Glutamatergic neuron (in vitro differentiated cells): ENCODE measurements at places on chromosomes 7 and 10.

GRCh38 chr10:98267894-98268693, at the start of gene LOXL4:
Gene LOXL4 (minus strand): TSS chr10:98268194. CDS start chr10:98263019, 5,175 bp downstream.
- peaks cover 44% of the 10 kb centered on the region for H3K4me1 ChIP-seq
- H3K27ac ChIP-seq = peak within 1 kb of the TSS; percentile 96
- DNase-seq = peak; percentile 75
- no peaks in the 10 kb centered on the region for H3K36me3 ChIP-seq
- peaks cover 21% of the 10 kb centered on the region for H3K27me3 ChIP-seq

DNA sequence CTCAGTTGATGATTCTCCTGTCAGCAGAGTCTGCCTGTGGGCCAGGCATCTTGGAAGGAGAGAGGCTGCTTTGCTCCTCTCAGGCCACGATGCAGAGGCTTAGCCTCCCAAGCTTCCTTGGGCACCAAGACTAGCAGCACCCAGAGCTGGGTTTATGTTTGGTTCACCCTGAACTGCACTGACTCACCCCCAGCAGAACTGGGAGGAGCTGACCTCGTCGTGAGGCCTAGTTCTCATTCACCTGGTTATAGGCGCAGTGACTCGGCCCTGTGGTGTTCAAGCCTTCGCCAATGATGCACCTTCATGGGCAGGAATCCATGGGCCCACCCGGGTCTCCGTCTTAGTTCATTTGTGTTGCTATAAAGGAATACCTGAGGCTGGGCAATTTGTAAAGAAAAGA, 122.0 kb upstream of the ZNF438 start:
- DNase-seq = no peak
- no peak overlapping the region for H3K4me3 ChIP-seq
- peaks cover 11% of the 10 kb centered on the region for H3K4me1 ChIP-seq
- peaks cover 4% of the 10 kb centered on the region for H3K27me3 ChIP-seq
- H3K27ac ChIP-seq = no peak overlapping the region

DNA sequence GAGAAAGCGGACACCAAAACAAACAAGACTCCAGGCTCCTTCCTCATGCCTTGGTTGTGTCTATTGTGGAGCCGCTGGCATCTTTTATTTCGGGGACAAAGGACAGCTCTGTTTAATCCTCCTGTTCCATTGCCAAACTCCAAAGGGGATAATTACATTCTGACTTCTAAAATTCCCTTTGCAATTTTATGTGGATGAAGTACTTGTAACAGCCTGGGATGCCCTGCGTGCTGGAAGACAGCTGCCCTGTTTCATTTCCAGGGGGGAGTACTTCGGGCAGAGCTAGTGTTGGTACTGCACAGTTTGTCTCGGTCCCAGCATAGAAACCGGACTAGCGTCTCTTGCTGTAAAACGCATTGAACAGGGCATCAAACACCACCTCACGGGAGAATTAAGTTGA, 90.9 kb downstream of the BAMBI start:
- no peak for DNase-seq
- H3K27ac ChIP-seq = no peak overlapping the region
- H3K27me3 ChIP-seq = peaks cover 6% of the 10 kb centered on the region
- H3K4me1 ChIP-seq = peaks cover 1% of the 10 kb centered on the region

- no peak overlapping the region for H3K4me3 ChIP-seq
- H3K27me3 ChIP-seq = no peaks in the 10 kb centered on the region
- no peaks in the 10 kb centered on the region for H3K4me1 ChIP-seq
- H3K27ac ChIP-seq = no peak overlapping the region
These were observed 284.5 kb upstream of the KLF6 start for GRCh38 chr10:4069491-4069890.

DNA sequence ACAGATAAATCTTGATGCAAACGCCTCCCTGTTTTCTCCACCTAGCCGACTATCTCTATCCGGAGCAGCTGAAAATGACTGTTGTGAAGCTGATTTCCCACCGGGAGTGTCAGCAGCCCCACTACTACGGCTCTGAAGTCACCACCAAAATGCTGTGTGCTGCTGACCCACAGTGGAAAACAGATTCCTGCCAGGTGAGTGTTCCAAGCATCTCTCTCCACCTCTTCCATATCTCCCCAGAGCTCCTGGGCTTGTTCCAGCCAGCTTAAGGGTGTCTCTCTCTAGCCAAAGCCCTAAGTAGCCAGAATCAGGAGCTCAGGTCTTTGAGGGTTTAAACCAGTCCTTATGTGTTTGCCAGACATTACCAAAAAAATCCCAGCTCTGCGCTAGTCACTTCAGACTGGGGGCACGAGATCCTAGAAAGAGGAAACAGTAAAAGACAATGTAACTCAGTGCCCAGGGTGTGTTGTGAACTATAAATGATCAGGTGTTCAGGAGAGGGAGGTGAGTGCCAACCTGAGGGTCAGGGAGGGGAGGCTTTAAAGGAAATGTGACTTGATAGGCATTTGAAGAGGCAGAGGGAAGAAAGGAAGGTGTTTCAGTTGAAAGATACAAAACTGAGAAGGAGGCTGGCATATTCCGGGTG, 4.4 kb downstream of the PLAU start:
- no peak overlapping the region for H3K4me3 ChIP-seq
- H3K27ac ChIP-seq = no peak overlapping the region
- H3K27me3 ChIP-seq = peaks cover 20% of the 10 kb centered on the region
- no peak for DNase-seq
- H3K36me3 ChIP-seq = no peaks in the 10 kb centered on the region

GRCh38 chr7:72493850-72494661, 81.9 kb upstream of the CALN1 start:
- H3K4me3 ChIP-seq = no peak overlapping the region
- H3K27ac ChIP-seq = no peak overlapping the region
- H3K4me1 ChIP-seq = no peaks in the 10 kb centered on the region

DNA sequence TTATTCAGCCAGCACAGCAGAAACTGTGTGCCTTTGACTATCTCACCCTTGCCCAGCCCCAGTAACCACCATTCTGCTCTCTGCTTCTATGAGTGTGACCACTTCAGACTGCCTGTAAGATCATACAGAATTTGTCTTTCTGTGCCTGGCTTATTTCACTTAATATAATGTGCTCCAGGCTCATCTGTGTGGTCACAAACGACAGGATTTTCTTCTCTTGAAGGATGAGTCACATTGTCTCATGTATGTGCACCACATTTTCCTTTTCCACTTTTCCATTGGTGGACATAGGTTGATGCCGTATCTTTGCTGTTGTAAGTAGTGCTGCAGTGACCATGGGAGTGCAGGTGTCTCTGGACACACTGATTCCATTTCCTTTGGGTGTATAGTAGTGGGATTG, 122.5 kb upstream of the LANCL2 start:
- H3K4me3 ChIP-seq = no peak overlapping the region
- H3K4me1 ChIP-seq = no peaks in the 10 kb centered on the region
- H3K27me3 ChIP-seq = no peaks in the 10 kb centered on the region
- H3K36me3 ChIP-seq = no peaks in the 10 kb centered on the region
- no peak overlapping the region for H3K27ac ChIP-seq

- H3K27ac ChIP-seq = no peak overlapping the region
- H3K27me3 ChIP-seq = peaks cover 4% of the 10 kb centered on the region
- DNase-seq = no peak
- peaks cover 17% of the 10 kb centered on the region for H3K4me1 ChIP-seq
These were observed 238.4 kb downstream of the KCNMA1 start for GRCh38 chr10:77398986-77399755.

DNA sequence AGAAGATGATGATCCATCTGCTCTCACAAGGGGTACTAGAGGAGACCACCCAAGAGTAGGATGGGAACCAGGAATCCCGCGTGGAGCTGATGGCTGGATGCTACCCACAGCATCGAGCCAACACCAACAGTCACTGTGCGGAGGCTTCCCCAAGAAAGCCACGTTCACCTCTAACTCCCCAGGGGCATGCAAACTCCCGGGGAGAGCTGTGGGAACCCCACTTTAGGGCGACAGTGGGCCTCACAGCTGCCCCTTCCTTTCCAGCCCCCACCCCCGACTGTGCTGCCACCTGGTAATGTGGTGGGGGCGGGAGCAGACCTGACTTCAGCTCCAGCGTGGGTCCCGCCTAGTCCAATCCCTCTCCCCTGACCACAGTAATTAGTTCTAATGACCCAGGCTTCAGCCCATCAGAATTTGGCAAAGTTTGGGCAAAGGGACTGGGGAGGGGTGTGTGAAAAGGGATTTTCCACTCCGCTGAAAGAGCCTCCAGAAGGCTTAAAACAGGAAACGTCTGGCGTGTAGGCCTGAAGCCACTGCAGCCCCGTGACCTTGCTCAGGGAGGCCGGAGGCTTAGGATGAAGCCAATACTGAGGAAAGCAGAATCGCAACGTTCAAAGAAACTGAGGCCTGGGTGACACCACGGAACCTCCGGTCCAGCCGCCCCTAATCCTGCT, 20.3 kb downstream of the ASB13 start:
- no peak for DNase-seq
- H3K36me3 ChIP-seq = no peaks in the 10 kb centered on the region
- H3K4me1 ChIP-seq = peaks cover 14% of the 10 kb centered on the region
- H3K27me3 ChIP-seq = peaks cover 10% of the 10 kb centered on the region

DNA sequence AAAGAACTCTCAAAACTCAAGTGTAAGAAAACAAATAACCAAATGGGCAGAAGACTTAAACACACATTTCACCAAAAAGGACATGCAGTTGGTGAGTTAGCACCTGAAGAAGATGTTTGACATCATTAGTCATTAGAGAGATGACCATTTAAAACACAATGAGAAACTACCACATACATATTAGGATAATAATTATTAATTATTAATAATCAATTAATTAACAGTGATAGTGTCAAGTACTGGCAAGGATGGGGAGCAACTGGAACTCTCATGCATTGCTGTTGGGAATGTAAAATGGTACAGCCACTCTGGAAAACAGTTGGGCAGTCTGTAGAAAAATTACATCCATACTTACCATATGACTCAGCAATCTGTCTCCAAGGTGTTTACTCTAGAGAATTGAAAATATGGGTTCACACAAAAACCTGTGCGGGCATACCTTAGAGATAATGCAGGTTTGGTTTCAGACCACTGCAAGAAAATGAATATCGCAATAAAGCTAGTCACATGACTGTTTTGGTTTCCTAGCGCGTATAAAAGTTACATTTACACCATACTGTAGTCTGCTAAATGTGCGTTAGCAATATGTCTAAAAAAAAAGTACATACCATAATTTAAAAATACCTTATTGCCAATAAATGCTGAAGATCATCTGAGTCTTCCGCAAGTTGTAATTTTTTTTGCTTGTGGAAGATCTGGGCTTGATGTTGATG, 30.3 kb downstream of the ARID5B start:
- no peak overlapping the region for H3K27ac ChIP-seq
- no peaks in the 10 kb centered on the region for H3K36me3 ChIP-seq
- H3K4me3 ChIP-seq = no peak overlapping the region
- DNase-seq = no peak
- H3K4me1 ChIP-seq = no peaks in the 10 kb centered on the region

DNA sequence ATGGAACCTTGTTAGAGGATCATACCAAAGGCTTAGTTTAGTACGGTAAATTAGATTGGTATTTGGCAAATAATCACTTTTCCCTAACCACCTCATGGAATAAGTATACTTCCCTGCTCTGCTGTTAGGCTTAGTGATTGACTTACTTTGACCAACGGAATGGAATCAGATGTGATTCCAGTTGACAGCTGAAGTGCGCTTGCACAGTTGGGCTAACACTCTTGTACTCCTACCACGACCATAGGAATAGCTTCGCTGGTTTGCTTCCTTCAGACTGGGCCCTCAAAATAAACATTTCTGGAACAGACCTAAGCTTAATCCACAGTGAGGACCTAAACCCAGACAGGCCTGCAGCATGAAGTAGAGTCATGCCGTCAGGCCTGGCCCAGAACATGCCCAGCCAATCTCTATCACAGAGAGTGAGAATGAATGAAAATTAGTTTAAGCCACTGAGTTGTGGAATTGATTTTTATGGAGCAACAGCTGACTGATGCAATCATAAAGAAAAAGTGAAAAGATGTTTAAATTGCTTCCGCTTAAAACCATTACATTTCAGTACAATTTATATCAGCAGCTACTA, 122.3 kb downstream of the DOCK4 start:
- no peak overlapping the region for H3K27ac ChIP-seq
- peaks cover 2% of the 10 kb centered on the region for H3K27me3 ChIP-seq
- H3K4me1 ChIP-seq = peaks cover 3% of the 10 kb centered on the region
- no peaks in the 10 kb centered on the region for H3K36me3 ChIP-seq

- H3K27ac ChIP-seq = peak overlapping the region; percentile 99
- H3K36me3 ChIP-seq = no peaks in the 10 kb centered on the region
- peak; percentile 64 for DNase-seq
- H3K4me1 ChIP-seq = no peaks in the 10 kb centered on the region
- peaks cover 15% of the 10 kb centered on the region for H3K27me3 ChIP-seq
- peak overlapping the region; percentile 92 for H3K4me3 ChIP-seq
These were observed 1.1 kb downstream of the AUTS2 start for GRCh38 chr7:69599286-69599954.

- peak; percentile 18 for DNase-seq
- peaks cover 5% of the 10 kb centered on the region for H3K4me1 ChIP-seq
- H3K27ac ChIP-seq = no peak overlapping the region
- no peak overlapping the region for H3K4me3 ChIP-seq
These were observed 767.7 kb downstream of the KCNMA1 start for GRCh38 chr10:76869931-76870330.

DNA sequence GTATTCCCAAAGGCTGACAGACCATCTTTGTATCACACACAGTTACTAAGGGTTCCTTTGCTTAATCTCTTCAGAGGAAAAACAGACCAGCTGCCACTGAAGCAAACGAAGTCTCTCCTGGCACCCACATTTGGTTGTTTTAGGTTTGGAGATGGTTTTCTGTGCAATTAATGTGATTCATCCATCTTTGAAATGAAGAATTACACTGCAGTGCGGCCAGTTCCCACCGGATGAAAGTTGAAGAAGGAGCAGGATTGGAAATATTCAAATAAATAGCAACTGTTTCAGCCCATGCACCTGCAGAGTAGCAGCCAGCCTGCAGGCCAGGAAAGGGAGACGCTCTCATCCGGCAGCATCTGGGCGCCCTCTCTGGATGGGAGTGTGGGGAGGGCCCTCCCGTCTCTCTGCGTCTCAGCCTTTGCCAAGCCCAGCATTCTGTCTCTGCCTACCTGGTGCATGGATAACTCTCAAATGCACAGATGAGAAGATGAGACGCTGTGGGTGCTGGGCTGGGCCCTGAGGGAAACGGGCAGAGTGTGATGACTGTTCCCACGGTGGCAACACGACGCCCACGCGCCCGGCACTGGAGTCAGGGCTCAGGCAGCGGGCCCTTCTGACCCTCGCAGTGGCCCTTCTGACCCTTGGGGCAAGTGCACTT, 214.0 kb downstream of the PTPRN2 start:
- no peak for DNase-seq
- H3K27me3 ChIP-seq = peaks cover 9% of the 10 kb centered on the region
- H3K36me3 ChIP-seq = peaks cover 7% of the 10 kb centered on the region
- H3K27ac ChIP-seq = no peak overlapping the region
- H3K4me1 ChIP-seq = no peaks in the 10 kb centered on the region
- H3K4me3 ChIP-seq = no peak overlapping the region

GRCh38 chr7:22385326-22385725, 28.4 kb upstream of the RAPGEF5 start:
- peaks cover 4% of the 10 kb centered on the region for H3K4me1 ChIP-seq
- H3K27ac ChIP-seq = no peak overlapping the region
- no peak overlapping the region for H3K4me3 ChIP-seq
- peaks cover 2% of the 10 kb centered on the region for H3K27me3 ChIP-seq
- H3K36me3 ChIP-seq = no peaks in the 10 kb centered on the region
- DNase-seq = no peak
